Fibroblast of upper back skin (primary cell): ENCODE measurements at places on chromosomes 1 and 21.
A peak's percentile ranks its signal among the peaks of the same experiment; 100 is the strongest.

- peak; percentile 46 for DNase-seq
These were observed 520.8 kb upstream of the ADAMTS5 start for GRCh38 chr21:27487676-27488075.

DNA sequence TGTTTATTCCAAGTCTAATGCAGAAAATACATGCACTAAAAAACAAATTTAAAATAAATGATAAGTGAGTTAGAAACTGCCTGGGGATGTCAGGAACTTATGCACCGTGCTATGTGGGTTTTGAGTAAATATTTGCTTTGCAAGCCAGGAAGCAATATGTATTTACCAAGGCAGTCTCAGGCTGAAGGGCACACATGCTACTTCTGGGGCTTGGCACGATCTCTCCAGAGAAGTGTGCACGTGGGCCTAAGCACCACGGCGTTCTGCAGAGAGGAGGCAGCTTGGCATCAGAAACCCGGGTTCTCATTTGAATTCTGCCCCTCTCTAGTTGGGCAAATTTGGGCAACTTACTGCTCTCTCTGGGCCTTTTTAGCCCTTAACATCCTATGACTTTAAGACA is 72.6 kb upstream of the ROR1 start:
- no peak for DNase-seq

DNA sequence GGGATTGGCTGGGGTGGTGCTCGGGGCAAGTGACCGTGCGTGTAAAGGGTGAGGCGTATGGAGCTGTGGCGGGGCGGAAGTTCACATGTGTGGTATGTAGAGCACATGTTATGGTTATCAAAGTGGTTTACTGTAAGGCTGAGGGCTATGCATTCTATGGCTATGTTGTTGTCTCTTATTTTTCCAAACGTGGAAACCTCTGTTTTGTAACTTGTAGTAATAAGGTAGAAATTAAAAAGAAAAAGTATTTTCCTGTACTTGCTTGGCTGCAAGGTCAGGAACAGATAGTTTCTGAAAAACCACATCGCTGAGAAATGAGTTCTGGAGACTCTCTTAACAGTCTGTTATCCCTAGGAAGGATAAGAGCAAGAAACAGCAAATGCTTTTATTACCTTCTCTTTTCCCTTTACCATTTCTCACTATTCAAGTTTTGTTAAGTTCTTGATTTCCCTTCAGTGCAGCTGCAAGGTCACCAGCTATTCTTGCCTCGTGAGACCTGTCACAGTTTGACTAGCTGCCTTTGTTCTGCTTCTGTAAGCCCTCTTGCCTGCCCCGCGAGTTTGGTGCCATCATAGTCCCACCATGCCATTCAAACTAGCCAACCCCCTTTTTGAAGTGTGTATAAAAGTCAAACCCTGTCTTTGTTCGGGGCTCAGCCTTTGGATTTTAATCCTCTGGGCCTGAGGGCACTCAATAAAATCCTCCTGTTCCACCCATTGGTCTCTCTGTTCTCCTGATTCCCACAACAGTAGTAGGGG is 9.5 kb downstream of the RNU1-2 start:
- DNase-seq: peak; percentile 94

GRCh38 chr1:209876078-209876800 is 48.5 kb downstream of the UTP25 start:
- peak; percentile 46 for DNase-seq

- peak; percentile 88 for DNase-seq
These were observed 5.3 kb upstream of the SRP9 start for GRCh38 chr1:225772323-225772768.

GRCh38 chr1:75233302-75233929 is 99.2 kb downstream of the LHX8 start:
- DNase-seq: peak; percentile 25

GRCh38 chr1:206685334-206685768 is 646 bp downstream of the MAPKAPK2 start:
- no peak for DNase-seq

DNA sequence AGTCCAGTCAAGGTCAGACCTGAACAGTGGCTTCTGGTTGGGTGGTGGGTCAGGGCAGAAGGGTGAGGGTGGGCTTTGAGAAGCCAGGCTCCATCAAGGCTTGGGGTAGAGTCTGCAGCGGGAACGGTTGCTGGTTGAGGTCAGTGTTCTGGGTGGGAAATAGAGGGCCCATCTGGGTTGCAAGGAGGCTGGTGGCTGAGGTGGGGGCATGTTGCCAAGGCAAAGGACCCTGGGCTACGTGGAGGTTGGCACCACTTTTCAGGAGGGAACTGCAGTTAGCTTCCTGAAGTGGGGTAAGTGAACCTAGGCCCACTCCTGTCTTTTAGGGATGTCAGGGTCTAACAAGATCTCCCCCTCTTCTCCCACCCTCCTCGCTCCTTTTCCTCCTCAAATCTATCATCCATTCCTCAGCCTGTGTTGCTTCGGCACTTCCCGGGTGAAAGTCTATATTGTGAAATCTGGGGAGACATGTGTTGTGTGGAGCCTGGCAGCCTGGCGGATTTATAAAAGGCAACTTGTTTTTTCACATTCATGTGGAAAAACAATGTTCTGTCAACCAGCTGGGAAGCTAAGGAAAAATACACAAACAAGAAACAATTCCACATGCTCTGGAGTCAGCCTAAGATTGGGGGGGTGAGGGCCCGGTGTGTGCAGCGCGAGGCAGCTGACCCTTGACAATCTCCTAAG is 1.5 kb downstream of the IL22RA1 start:
- no peak for DNase-seq

- DNase-seq: no peak
These were observed 8.7 kb downstream of the LAPTM5 start for GRCh38 chr1:30748699-30749401.

DNA sequence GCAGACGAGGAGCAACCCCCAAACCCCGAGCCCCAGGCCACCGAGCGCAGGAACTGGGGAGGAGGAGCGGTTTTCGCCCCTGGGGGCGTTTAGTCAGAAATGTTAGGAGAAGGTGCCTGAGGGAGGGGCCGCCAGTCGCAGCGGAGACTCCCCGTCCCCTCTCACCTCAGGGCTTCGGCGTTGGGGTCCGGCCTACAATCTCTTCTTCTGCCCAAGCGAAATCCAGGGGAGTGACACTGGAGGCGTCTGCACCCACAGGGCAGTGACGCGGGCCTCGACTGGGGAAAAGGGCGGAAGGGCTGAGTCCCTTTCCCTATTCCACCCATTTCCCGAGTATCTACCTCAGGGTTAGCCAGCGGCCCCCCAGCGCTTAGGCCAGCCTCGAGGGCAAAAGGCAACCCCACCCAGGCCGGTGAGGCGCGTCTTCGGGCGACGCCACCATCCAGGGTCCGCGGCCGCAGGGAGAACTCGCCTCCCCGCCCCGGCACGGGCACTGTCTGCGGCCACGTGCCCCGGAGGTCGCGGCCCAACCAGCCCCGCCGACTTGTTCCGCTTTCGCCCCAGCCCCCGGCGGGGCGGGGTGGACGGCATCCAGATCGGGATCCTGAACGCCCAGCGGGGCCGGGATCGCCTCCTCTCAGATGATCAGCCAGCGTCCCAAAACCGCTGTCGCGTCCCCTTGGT is 118.7 kb upstream of the BARHL2 start:
- DNase-seq: no peak

DNA sequence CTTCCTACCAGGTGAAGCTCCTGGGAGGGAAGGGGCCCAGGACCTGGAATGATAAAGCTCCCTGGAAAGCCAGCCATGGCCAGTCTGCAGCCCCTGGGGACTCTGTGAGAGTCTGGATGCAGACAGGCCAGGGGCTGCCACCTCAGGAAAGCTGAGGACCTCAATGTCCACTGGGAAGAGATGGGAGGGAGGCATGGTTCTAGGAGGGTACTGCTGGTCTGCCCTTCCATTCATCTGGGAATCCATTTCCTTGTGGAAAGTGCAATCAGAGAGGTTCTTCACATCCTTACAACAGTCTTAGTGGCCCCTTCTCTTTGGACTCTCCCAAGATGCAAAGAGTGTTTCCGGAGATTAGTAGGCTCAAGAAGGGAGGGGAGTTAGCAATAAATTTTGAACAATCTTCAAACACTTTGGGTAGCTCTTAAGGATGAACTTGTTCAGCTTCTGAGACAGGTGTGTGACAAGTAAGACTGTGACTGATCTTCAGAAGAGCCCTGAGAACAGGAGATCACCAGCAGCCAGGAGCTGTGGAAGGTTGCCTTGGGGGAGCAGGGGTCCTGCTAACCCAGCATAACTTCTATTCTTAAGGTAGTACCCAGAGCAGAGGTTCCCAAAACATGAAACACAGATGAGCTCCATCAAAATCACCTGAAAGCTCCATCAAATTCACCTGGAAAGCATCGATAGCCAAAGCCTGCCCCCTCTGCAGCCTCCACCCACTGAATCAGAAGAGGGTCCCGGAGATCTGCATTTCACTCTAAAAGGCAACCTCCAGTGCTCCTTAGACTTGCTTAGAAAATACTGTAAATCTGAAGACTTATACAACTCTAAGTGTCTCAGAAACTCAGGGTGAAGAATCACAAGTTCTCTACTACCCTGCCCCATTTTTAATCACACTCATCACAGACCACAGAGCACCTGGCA is 616 bp upstream of the LAX1 start:
- no peak for DNase-seq

- DNase-seq: no peak
These were observed 192.9 kb downstream of the PCP4 start for GRCh38 chr21:40060083-40060677.

GRCh38 chr1:167520711-167521206 is 2.4 kb upstream of the CD247 start:
- no peak for DNase-seq

DNA sequence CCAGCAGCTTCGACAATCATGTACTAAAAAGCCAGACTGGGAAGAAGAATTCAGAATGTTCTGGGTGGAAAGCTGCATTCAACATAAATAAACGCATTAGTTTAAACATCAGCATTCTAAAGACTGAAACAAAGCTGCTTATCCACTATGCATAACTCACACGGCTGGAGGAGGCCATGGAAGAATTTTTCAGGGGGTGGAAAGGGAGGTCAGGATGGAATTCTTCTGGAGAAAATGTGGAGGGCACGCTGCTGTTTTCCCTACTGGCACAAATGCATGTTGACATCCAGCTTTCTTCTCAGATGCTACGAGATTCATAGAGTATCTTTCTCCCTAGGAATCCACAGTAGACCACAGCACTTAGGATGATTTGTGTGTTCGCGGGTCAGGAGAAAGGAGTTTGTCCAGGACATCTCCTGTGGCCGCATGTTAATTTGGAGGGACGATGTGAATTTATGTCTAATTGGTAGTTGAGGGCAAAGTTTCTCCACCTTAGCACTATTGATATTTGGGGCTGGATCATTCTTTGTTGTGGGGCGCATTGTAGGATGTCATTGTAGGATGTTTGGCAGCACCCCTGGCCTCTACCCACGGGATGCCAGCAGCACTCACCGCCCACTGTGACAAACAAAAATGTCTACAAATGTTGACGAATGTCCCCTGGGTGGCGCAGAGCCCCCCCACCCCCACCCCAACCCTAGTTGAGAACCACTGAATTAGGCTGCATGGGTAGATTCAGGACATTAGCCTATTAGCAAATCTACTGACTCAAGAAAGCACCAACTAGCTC is 86.5 kb upstream of the KAZN start:
- DNase-seq: no peak

DNA sequence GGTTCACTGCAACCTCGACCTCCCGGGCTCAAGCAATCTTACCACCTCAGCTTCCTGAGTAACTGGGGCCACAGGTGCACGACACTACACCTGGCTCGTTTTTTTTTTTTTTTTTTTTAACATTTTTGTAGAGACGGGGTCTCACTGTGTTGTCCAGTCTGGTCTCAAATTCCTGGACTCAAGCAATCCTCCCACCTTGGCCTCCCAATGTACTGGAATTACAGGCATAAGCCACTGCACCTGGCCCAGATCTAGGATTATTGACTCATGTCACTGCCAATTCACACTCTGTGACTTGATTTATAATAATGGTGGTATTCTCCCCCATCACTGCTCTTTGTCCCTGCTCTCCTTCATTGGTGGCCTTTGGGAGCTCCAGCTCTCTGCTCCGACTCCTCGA is 145.1 kb downstream of the PTPRU start:
- no peak for DNase-seq

DNA sequence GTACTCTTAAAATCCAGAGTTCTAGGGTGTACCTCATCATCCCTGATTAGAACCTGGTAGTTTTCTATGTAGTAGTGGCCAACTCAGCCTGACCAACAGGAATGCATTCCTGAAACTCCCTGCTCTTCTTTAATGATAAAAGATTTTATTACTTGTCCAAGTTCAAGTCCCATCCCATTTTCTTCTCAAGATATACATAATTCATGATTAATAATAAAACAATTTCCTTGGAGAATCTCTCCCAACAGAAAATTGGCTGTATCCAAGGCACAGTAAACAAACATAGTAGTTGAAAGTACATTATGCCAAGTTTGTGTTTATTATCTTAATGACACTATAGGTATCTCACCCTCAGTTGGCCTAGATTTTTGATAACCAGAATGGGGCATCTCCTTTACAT is 714.1 kb upstream of the ADAMTS5 start:
- DNase-seq: peak; percentile 38

DNA sequence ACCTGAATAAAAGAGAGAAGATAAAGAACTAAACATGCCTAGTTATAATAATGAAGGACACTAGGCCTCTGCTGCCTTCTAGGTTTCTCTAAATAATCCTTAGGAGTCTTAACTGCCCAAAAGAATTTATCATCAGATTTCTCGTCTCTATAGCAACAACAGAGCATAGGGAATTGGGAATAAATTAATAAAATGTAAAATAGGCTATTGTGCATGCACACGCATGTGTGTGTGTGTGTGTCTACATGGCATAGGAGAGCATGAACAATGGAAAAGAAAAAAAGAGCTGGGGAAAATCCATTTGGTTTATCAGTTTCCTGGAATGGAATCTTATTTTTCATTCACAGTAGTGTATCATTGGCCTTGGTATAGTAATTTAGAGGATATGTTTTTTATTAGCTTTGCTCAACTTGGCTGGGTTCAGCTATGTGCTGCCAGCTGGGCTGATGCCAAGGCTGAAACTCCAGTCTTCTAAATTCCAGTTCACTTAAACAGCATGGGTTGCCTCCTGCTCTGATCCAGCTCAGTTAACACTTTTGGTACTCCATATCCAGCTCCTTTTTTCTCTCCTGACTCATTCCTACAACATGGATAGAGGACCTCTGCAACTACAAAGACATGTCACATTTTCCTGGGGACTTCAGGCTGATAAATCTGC is 80.6 kb upstream of the SLFNL1 start:
- peak; percentile 98 for DNase-seq

GRCh38 chr21:31524140-31524539 is 135.4 kb upstream of the SOD1 start:
- no peak for DNase-seq

GRCh38 chr21:39007532-39007931 is 175.7 kb downstream of the PSMG1 start:
- no peak for DNase-seq
